ENCODE measurements at places on chromosomes 3 and 15.
A peak's percentile ranks its signal among the peaks of the same experiment; 100 is the strongest.

- DNase-seq = no peak
Measured at GRCh38 chr3:64257100-64257755, 32.0 kb upstream of the PRICKLE2 start.

- peak; percentile 62 for DNase-seq
Measured at GRCh38 chr15:63481105-63481810, 23.1 kb upstream of the USP3 start.

- no peak for DNase-seq
Measured at GRCh38 chr3:14861446-14862302, 42.9 kb downstream of the FGD5 start.

DNA sequence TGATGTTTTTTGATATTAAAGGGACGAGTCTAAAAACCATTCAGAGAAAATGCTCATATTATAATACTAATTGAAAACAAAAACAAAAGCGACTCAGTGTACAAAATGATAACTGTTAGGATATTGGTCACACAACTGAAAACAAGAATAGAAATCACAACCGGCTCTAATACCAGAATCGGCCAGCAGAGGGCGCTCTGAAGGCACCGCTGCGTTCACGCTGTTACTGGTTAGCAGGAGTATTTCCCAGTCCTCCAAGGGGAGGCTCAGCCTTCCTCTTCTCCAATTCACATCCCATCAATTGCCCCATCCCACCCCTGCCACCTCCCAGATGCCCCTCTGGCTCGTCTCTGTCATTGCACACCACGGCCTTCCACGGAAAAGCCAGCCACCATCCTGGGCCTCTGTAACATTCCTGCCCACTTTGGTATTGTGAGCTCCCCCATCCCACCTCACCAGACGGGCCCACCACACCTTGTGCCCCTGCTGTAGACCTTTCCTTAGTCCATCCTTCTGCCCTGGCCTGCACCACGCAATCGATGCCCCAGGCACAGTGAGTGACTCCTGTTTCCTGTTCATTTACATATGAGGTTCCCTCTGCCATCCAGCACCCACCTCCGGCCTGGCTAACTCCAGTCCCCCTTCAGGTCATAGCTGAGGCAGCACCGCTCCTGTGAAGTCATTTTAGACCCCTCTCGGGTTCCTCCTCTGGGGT, 8.5 kb downstream of the FAM107A start:
- DNase-seq = peak; percentile 46

DNA sequence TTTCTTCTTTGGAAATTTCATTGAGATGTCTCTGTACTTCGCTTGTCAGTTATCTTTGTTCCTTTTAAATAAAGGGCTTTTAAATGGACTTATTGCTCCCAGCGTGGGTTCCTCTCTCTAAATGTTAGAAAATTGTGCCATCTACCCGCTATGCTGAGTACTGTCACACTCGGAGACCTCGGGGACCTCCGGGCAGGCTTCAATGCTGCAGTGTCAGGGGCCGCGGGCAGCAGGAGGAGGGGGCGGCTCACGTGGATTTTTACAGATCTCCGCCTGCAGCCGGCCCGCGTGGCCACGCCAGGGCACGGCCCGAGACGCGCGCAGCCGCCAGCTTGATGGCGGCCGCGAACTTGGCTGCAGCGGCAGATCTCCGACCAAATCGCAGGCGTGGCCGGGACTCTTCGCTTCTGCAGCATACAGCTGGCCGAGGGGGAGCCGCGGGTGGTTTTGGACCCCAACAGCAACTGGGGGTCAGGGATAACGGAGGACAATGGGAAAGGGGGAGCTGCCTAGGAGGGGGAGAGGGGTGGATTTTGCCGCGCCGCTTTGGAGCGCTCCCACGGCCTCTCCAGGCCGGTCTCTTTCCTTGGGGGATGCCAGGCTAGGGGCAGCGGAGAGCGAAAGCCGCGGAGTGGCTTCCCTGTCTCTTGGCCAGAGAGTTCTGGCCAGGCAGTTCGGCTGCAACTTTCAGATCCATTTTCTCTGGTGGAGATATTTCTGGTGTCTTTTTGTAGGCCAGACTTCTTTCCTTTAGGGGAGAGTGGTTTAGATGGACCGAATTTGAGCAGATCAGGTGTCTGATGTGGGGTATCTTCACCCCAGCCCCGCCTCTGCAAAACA, 15.3 kb downstream of the NR2F2 start:
- no peak for DNase-seq

DNA sequence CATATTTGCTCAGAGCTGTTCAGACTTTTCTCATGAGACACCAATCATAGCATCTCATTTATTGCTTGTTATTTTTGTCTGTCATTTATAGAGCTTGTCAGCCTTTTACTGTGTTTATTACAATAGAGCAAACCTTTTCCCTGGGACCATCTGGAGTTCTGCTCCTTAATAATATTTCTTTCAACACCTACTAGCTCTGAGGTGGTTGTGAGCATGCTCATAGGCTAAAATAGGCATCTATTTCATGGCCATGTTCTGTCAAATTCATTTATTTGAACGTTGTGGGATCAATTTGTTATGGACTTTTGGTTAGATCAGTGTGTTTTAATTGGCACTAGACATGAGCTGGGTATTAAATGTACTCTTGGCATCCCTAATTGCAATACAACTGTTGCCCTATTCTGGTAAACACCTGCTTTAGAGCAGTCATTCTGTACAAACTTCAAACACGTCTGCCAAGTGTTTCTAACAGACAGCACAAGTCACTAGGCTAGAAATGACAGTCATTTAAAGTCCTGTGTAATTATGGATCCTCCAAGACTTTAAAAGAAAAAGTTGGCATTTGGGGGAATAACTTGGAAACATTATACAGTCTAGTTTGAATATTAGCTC, 766.3 kb downstream of the ZNF385D start:
- DNase-seq = no peak

DNA sequence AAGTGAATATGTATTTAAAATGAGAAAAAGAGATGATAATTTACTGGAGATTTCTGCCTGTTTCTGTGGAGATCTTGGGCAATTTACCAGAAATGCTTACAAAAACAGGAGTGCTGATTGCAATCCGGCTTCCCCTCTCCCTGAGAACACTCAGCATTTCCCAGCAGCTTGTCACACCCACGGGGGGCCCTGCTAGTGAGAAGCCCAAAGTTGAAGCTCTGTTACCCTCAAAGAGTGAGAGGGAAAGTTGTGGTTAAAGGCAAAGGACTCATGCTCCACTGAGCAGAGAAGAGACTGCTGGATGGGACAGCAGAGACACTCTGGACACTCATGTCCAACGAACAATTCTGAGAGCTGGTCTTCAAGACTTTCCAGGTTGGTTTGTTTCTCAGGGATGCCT, 2.9 kb downstream of the MCTP2 start:
- DNase-seq = no peak

- no peak for DNase-seq
Measured at GRCh38 chr3:41424543-41425300, 225.4 kb downstream of the CTNNB1 start.

- DNase-seq = no peak
Measured at GRCh38 chr3:128572644-128573105, 77.9 kb downstream of the RPN1 start.

Measured in CD4-positive, alpha-beta T cell treated with Interleukin-15 for 1 hour (primary cell).